ENCODE measurements at places on chromosomes 12 and 14.

DNA sequence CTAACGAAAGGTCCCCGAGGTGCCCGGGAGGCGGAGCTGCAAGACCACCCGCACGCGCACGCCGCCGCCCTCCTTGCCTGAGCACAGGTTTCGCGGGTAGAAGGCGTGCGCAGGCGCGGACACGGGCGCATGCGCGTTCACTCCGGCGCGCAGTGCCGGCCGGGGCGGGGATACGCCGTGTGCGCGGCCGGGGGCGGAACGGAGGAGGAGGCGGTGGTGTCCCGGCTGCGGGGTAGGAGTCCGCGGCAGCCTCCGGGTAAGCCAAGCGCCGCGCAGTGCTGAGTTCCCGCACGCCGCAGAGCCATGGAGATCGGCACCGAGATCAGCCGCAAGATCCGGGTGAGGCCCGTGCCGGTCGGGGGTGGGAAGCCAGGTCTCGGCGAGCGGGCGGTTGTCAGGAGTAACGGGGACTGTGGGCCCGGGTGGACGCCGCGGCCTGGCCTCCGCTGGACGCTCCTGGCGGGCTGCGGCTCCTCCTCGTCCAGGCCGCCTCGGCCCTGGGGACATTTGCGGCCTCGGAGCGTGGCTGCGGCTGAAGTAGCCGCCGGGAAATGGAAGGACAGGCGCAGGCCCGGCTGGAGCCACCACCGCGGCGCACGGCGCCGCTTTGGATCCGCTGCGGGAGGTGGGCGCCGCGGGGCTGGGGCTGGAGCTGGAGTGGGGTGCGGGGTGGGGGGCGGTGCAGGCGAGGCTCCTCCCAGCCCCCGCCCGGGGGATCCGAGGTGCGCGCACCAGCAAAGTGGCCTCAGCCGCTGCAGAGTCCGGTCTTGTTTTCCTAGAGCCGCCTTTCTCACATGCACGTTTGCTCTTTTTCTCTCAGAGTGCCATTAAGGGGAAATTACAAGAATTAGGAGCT, at the start of gene ZC3H14:
Gene ZC3H14 (plus strand): TSS at position 207 of the 856 bp plus-strand sequence. CDS start 97 bp downstream, at position 304.
- peak; percentile 80 for DNase-seq

GRCh38 chr12:96233168-96233567, 39.0 kb downstream of the ELK3 start:
- peak; percentile 31 for DNase-seq

DNA sequence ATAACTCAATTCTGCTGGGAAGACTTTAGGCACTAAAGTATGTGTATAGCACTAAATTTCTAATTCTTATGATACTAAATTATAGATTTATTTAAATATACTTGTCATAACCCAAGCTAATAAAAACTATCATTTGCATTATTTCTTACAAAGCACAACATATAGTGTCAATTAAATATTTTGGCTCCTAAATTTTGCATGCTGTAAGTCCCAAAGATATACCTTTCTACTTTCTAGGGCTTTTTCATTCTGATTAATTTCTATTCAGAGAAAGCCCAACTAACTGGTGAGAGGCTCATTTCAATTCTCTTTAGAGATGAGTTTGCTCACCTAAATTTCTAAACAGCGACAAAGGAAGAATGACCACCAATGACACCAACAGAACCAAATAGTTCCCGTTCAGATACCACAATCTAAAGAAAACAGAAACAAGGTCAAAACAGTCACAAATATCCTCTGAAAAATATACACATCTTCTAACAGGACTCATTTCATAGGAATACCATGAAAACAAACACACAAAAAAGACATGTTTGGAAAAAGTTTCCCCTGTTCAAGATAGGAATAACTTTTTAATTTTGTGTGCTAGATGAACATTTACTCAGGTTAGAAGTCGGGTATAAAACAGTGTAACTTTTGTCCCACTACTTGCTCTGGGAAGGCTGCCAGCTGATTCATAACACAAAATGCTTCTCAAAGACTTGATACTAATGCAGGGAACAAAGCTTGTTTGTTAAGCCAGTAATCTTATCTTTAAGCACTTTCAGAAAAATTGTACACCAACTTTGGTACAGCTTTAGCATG, 7.6 kb downstream of the SLC38A2 start:
- DNase-seq: no peak

GRCh38 chr12:81162391-81163136, 84.7 kb downstream of the ACSS3 start:
- no peak for DNase-seq

GRCh38 chr12:1576410-1577241, 17.8 kb downstream of the FBXL14 start:
- no peak for DNase-seq

DNA sequence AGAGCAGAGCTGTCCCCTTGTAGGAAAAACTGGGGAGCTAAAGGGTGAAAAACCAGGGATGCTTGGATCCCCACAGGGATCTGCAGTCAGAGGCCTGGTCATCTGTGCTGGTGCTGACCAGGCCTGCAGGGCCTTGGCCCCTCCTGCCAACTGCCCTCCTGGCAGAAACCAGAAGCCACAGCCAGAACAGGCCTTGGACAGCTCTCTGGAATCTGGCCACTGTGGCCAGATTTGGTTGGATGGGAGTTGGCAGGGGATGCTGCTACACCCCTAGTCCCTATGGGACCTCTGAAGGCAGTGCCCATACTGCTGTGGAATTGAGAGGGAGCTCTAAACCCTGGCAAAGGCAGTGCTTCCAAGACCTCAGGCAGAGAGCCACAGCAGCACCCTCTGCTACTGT, 9.2 kb upstream of the GPX2 start:
- DNase-seq: no peak

GRCh38 chr12:2329661-2330210, 276.9 kb downstream of the CACNA1C start:
- DNase-seq: no peak

- no peak for DNase-seq
Observed at GRCh38 chr12:65938807-65939206, 114.5 kb downstream of the HMGA2 start.

DNA sequence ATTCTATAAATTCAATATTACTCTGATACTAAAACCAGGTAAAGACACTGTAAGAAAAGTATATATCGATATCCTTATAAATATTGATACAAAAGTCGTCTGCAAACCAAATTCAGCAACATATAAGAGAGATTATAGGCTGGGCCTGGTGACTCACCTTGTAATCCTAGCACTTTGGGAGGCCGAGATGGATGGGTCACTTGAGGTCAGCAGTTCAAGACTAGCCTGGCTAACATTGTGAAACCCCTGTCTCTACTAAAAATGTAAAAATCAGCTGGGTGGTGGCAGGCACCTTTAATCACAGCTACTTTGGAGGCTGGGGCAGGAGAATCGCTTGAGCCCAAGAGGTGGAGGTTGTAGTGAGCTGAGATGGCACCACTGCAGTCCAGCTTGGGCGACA, 13.5 kb upstream of the TUBA1C start:
- no peak for DNase-seq

- DNase-seq: no peak
Observed at GRCh38 chr14:98466807-98467206, 805.2 kb downstream of the BCL11B start.

- no peak for DNase-seq
Observed at GRCh38 chr14:32509632-32510187, 180.6 kb downstream of the AKAP6 start.

- DNase-seq: no peak
Observed at GRCh38 chr12:56234746-56235436, 5.0 kb downstream of the SLC39A5 start.

- no peak for DNase-seq
Observed at GRCh38 chr12:121536899-121537813, 43.7 kb downstream of the KDM2B start.

- no peak for DNase-seq
Observed at GRCh38 chr12:97616946-97617345, 154.3 kb downstream of the RMST start.

DNA sequence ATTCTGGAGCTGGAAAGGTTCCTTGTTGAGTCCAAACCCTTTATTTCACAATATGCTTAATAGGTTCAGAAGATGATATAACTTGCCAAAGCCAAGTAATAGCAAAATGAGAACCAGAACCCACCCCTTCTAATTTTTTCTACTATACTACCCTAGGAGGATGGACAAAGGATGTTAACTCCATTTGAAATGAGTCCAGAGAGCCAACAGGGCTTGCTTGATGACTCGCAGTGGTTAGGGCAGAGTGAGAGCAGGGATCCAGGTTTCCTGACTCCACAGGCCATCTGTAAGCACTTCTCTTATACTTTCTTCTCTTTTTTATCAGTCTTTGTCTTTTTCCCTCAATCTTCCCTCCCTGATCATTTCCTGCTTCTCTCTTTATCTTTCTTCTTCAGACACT, 668.1 kb downstream of the MED13L start:
- no peak for DNase-seq

- DNase-seq: no peak
Observed at GRCh38 chr12:32997471-32997870, 100.9 kb upstream of the PKP2 start.

- no peak for DNase-seq
Observed at GRCh38 chr12:15605881-15606590, 183.2 kb downstream of the EPS8 start.

DNA sequence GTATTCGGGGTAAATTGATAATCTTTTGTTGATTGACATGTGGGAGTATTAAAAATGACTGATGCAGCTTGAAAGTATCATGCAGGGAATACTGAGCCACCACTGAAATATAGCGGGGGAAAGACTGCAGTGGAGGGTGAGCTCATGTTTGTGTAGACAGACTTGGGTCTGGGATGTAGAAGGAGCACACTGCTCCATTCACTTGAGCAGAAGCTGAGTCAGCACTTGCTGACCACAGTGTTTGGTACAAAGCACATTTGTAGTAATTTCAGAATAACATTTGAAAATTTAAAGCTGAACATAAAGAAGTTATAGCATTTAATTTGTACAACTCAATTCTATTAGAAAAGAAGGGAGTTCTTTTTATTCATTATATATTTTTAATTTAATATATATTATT, 304.3 kb upstream of the PRICKLE1 start:
- DNase-seq: no peak

DNA sequence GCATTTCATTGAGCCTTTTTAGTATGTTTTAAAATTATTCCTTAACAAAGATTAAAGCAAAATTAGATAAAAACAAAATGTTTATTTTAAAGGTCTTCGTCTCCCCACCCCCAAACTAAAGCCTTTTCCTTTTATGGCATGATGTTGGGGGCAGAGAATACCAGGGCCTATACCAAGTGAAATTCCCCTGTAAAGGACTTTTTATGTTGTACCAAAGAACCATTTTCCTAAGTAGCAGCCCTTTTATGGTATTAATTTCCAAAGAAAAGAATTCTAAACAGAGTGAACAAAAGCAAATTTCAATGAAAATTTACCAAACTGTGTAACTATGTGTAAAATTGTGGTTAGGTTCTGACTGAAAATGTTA, 71.9 kb upstream of the GNPNAT1 start:
- no peak for DNase-seq

DNA sequence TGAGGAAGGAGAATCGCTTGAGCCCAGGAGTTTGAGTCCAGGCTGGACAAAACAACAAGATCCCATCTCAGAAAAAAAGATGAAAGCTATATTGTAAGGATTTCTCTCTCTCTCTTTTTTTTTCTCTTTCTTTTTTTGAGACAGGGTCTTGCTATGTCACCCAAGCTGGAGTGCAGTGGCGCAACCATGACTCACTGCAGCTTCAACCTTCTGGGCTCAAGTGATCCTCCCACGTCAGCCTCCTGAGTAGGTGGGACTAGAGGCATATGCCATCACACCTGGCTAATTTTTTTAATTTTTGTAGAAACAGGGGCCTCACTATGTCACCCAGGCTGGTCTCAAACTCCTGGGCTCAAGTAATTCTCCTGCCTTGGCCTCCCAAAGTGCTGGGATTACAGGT, 5.8 kb upstream of the MRPL42 start:
- DNase-seq: no peak

DNA sequence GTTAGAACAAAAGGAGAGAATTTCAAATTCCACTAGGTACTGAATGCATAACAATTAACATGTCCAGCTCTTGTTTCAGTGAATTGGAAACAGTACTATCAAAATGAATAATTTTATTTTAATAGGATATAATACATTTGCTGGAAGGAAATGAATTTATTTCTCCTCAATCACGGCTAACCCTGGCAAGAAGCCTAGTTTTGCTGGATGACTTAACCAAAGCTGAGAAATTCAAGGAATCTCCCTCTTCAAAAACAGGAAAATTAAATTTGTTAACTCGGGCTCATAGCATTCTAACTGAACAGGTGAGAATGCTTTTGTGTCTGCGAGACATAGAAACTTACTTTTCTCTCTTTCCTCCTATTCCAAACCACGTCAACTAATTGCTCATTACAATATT, 163.5 kb upstream of the NEDD1 start:
- DNase-seq: no peak

DNA sequence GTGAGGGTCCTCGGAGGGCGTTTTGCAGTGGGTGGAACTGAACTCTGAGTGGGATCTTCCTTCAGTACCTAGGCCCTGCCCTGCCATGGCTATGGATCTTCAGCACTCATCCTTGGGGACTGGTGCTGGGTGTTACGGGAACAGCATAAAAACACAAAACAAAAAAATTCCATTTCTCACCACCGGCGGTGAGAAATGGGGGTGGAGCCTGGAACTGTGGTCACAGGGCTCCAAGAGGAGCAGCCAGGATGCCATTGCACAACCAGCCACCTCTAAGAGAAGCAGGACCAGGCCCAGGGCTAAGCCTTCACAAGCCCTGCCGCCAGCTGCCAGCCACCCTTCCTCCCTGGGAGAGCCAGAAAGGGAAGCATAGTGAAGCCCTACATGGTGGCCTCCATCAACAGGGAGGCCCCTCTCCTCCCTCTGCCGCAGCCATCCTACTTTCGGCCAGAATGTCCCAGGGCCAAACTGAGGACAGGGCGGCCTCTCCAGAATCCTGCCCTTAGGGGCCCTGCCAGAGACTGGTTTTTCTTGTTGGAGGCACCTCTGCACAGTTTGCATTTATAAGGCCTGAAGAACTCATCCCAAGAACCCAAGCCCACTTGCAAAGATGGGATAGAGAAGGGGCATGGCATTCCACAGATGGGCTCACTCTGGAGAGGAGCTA, 76.5 kb downstream of the VCPKMT start:
- DNase-seq: no peak

DNA sequence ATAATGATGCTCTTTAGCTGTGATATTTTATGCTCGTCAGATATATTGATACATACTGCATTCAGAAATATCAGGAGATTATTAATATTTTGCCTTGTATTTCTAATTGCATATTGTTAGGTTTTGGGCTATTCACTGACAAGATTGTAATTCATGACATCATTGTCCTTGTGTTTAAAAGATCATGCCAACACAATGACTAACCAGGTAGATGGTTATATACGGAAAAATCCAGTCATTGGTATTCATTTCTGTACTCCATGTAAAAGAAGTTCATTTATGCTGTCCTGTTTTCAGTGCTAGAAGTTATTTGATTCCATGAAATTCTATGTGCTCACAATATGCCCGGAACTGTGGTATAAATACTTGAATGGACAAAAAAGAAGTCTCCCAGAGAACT, 107.5 kb downstream of the KITLG start:
- no peak for DNase-seq

DNA sequence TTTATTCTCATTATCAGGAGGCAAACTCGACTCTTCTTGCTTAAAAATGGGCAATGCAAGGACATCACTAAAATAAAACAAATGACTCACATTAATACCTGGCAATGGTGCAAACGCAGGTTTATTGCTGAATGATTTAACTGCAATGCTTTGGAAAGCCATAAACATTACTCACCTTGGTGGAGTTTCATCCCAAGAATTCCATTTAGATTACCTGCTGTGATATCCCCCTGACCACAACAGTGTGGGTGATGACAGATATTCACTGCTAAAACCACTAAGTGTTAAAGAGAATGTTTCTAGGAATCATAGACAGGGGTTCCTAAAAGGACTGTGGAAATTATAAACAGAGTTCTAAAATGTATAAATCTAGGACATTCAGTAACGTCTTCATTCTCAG, 35.3 kb upstream of the CSRNP2 start:
- no peak for DNase-seq

Measured in NCI-H446 treated with DMSO at 0.1 percent for 48 hours (cell line).